ENCODE measurements at places on chromosomes 4 and X.

DNA sequence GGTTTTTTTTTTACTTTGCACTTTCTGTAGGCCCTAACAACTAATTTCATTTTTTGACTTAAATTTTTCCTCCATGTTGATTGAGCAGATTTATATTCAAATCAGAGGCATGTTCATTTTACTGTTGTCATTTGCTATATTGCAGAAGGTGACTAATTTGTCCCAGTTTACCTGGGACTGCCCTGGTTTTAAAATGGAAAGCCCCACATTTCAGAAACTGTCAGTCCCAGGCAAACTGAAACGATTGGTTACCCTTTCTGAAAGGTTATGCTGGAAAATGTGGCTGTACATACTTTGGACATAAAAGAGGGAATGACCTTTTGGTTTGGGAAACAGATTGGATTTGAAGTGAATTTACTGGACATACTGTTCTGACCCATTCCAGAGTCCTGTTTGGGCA is 160.0 kb downstream of the SPCS3 start:
- no peak for DNase-seq

DNA sequence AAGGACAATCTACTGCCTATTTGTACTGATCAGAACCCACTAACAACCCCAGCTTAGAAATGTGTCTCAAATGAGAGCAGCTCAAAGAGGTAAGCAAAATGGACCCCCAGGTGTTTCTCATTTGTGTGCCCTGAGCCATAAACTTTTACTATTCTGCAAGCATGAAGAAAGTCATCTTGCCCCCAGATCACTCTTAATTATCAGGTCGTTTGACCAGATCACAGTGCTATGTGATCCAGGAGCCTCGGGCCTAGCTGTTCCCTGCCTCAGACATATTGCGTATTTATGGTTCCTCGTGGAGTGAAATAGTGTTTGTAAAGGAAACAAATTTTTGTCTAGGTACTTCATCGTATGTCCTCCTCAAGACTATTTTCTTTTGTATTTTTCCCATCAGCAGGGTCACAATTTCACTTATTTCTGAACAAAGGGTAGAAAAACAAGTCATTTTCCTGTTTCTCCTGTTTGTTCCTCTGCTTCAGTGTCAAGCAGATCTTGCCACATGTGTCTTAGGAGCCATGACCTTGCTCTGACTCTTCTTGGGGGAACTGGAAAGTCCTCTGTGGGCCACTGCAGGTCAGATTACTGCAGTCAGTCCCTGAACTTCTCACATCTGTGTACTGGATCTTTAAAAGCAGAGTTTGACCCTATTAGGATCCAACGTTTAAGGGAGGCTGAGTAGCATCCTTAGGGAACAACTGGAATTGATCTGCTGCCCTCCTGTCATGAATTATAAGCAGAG is 194.9 kb downstream of the PALLD start:
- DNase-seq = no peak

GRCh38 chrX:26597981-26598380 is 382.0 kb downstream of the MAGEB5 start:
- no peak for DNase-seq

GRCh38 chr4:16205298-16206164 is 20.7 kb downstream of the TAPT1 start:
- DNase-seq = no peak

GRCh38 chr4:81757691-81758090 is 286.0 kb upstream of the RASGEF1B start:
- no peak for DNase-seq

DNA sequence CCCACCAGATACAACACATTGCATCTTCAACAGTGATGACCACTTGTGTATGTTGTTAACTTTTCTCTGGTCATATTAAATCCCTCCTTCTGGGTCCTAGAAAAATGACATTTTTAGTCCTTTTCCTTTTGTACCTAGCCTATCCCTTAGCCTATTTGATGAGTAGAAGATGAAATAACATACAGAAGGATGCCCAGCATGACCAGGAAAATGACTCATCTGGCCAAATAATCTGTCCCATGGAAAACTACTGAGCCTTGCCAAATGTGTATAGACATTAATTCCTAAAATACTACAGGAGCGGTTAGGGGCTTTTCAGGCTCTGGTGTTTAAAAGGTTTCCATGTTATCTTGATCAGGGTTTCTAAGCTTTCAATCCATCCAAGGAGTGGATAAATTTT is 129.0 kb upstream of the KCNIP4 start:
- DNase-seq = no peak

DNA sequence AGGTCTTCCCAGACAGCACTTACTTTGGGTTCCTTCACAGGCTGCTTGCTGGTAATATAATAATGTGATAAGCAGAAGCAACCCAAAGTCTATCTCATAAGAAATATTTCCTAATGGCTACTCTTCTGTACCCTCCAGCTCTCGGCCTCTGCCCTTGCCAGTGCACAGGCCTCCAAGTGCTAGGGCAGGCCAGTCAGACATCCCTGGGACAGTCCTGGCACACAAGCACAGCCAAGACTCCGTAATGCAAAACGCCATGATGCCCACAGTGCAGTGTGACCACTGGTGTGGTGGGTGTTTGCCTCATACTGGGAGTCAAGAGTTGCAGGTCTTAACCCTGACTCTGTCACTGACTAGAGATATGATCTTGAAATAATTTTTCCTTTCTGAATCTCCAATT is 35.1 kb downstream of the RNF150 start:
- DNase-seq = no peak

DNA sequence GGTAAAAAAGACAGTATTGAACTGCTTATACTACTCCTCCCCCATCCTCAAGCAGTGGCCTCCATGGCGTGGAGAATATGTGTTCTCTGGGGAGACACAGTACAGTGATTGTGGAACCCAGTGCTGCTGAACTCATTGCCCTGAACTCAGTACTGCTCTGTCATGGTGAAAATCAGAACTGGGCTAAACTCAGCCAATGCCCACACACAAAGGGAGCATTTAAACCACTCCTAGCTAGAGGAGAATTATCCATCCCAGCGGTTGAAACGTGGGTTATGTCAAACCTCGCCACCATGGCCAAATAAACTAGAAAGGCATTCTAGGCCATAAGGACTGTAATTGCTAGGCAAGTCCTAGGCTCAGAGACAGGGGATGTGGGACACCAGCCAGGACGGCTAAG is 131.8 kb downstream of the SPOCK3 start:
- DNase-seq = no peak

DNA sequence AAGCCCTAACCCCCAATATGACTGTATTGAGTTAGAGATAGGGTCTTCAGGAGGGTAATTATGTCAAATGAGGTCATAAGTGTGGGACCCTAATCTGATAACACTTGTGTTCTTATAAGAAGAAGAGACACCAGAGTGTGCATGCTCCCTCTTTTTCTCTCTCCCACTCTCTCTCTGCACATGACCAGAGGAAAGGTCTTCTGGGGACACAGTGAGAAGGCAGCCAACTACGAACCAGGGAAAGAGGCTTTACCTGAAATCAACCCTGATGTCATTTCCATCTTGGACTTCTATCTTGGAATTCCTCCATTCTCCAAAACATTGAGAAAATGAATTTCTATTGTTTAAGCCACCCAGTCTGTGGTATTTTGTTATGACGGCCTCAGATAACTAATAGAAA is 97.2 kb upstream of the MAD2L1 start:
- no peak for DNase-seq

- no peak for DNase-seq
Measured at GRCh38 chr4:93710101-93710846, 118.3 kb upstream of the ATOH1 start.

- DNase-seq = no peak
Measured at GRCh38 chrX:13254076-13254785, 65.6 kb downstream of the ATXN3L start.

DNA sequence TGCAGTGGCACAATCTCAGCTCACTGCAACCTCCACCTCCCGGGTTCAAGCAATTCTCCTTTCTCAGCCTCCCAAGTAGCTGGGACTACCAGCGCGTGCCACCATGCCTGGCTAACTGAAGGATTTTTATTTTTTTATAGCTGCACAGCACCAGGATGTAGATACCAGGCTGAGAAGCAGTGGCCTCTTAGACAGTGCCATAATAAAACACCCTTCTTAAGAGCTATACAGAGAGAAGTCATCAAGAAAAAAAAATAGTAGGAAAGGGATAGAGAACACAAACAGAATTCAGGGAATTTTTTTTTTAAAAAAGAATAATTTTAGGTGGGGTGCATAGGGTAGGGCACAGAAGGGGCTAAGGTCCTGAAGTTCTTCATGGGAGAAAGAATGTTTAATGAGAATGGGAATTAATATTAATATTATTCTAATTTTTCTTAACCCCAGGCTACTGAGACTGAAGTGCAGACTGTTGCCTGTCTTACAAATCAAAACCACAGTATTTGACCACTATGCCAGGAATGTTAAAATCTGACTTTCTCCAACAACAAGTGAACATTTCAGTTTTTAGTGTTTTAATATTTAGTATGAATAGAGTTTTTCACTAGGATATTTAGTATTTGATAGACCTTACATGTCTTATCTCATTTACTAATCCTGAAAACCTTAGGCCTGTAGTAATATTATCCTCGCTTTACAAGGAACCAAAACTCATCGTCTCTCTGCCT is 146.7 kb downstream of the KCNIP4 start:
- no peak for DNase-seq

GRCh38 chrX:24574743-24575142 is 72.4 kb downstream of the PCYT1B start:
- no peak for DNase-seq

DNA sequence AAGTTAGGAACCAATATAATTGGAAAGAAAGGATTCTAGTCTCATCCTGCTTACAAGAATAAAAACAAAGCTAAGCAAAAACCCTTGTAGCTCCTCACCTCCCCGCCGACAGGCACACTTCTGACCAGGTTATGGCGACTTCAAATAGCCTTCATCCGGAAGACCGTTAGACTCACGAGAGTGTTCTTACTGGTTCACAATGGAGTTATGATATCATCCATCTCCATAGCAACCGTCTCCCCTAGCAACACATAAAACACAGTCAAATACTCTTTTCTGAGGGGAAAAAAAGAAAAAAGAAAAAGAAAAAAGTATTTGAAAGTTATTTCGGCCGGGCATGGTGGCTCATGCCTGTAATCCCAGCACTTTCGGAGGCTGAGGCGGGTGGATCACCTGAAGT is at the start of gene IL13RA2:
IL13RA2 (minus strand) TSS at position 162 of the 400 bp plus-strand sequence. CDS start 347 bp downstream, outside the sequence.
- DNase-seq = no peak

- DNase-seq = peak; percentile 54
Measured at GRCh38 chr4:113316879-113317278, 267.4 kb downstream of the ANK2 start.

- no peak for DNase-seq
Measured at GRCh38 chr4:24010994-24011393, 121.1 kb upstream of the PPARGC1A start.

GRCh38 chr4:30912098-30912714 is 192.0 kb downstream of the PCDH7 start:
- DNase-seq = no peak

DNA sequence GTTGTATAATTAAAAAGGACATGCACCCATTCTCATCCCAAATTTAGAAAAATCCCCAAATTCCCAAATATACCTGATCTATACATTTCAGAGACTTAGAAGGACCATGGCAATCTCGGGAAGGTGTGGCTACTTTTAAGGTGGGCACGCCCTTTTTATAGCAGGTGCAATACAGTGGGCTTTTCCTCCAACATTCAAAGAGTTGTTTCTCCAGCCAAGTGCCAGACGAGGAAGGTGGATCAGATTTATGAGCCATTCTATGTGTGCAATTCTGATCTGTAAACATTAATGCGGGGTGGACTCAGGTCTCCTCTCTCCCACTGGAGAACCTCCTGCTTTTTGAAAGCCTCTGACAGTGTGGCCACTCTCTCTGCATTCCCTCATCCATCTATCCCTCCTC is 33.8 kb downstream of the PRKX start:
- DNase-seq = no peak

GRCh38 chr4:72468904-72469502 is 100.0 kb downstream of the ADAMTS3 start:
- no peak for DNase-seq

- peak; percentile 64 for DNase-seq
Measured at GRCh38 chrX:54042609-54043021, 1.7 kb downstream of the PHF8 start.

DNA sequence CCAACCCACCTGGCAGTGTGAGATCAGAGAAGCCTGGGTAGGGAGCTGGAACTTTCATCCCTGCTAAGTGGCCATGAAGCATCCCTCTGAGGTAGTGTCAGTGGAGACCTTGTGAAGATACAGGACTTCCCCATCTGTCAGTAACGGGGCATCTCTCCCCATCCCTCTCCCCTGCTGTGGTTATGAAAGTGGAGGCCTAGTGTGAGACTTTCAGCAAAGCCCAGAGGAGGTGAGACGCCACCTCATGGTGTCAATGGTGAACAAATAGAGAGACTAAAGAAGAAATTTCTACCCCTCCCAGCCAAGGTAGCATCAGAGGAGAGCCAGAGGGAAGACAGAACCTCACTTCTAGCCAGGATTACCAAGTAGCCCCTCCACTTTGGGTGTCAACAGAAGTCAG is 150.2 kb downstream of the VEGFC start:
- no peak for DNase-seq

DNA sequence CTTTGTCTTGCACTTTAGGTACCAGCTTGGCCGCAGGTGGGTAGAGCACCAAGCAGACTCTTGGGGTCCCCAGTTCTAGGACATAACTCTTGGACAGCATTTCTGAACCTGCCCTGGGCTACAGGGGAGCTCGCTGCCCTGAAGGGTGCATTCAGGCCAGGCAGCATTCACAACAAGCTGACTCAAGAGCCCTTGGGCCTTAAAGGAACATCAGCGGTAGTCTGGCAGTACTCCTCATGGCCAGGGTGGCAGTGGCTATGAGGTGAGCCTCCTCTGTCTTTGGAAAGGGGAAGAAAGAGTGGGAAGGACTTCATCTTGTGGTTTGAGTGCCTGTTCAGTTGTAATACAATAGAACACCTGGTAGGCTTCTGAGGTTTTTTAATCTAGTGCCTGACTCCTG is 24.8 kb upstream of the SMARCA5 start:
- DNase-seq = no peak

DNA sequence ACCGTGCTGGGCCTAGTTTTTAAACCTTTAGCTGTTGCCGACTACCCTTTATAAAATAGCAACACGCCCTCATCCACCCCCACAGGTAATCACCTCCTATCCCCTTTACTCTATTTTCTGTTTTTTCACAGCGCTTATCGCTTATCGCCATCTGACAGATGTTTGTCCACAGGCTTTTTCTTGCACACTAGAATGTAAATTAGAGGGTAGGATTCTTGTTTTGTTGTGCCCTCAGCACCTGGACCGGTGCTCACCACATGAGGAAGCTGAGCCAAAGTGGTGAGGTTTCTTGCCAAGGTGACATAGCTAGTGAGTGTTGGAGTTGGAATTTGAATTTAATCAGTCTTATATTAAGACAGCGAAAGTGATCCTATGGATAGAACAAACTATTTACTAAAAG is 2.9 kb upstream of the RBBP7 start:
- DNase-seq = no peak
